Psoas muscle (tissue), 8 donors: ENCODE measurements at places on chromosomes 4 and X.

GRCh38 chr4:14478504-14478903 is 523.8 kb upstream of the CPEB2 start:
- no peaks in the 10 kb centered on the region for H3K36me3 ChIP-seq
- no peak for DNase-seq
- H3K27me3 ChIP-seq, result no peaks in the 10 kb centered on the region
- no peaks in the 10 kb centered on the region for H3K4me1 ChIP-seq
- H3K27ac ChIP-seq, result no peak overlapping the region

DNA sequence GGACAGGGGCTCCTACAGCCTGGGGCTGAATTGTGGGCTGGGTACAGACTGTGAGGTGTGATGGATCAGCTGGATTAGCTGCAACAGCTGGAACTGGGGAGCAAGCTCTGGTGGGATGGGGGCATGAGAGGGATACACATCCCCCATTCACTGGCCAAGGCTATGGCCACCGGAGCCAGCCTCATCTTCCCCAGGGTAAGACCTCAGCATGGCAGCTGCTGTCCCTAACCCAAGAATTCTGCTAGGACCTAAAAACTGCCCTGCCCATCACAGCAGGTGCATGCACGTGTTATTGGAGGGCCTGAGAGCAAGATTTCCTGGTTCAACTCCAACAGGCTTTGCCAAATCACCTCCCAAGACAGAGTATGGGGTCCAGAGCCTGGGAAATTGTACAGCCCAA is 258.6 kb upstream of the AGTR2 start:
- no peaks in the 10 kb centered on the region for H3K4me1 ChIP-seq
- no peak for DNase-seq
- H3K4me3 ChIP-seq, result no peak overlapping the region

- no peaks in the 10 kb centered on the region for H3K36me3 ChIP-seq
- no peak overlapping the region for H3K4me3 ChIP-seq
Measured at GRCh38 chrX:66815227-66815626, 176.3 kb upstream of the EDA2R start.

GRCh38 chr4:181957088-181957487 is 286.1 kb upstream of the TENM3 start:
- H3K27me3 ChIP-seq, result no peaks in the 10 kb centered on the region
- no peaks in the 10 kb centered on the region for H3K4me1 ChIP-seq
- H3K27ac ChIP-seq, result no peak overlapping the region
- no peak for DNase-seq
- no peaks in the 10 kb centered on the region for H3K36me3 ChIP-seq

DNA sequence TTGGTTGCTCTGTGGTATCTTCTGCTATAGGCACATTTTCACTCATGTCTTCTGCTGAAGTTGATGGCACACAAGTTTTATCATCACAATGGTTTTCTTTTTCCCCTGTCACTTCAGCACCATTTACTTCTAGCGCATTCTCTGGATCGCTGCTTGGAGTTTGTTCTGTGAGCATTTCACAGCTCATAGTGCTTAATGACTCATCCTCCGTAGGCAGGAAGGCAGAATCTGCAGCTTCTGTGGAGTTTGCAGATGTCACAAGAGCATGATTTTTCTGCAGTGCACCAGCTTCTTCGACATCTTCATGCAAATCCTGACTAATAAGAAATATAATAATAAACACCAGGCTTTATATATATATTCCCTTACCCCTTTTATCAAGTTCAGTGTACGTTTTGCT is 83.6 kb downstream of the CHM start:
- no peak overlapping the region for H3K4me3 ChIP-seq
- H3K36me3 ChIP-seq, result no peaks in the 10 kb centered on the region
- H3K4me1 ChIP-seq, result no peaks in the 10 kb centered on the region
- no peaks in the 10 kb centered on the region for H3K27me3 ChIP-seq
